Psoas muscle (tissue), 8 donors: ENCODE measurements at places on chromosomes 12 and 14.

- no peak for DNase-seq
- H3K4me1 ChIP-seq, result peaks cover 9% of the 10 kb centered on the region
- no peaks in the 10 kb centered on the region for H3K36me3 ChIP-seq
- no peak overlapping the region for H3K4me3 ChIP-seq
- no peak overlapping the region for H3K27ac ChIP-seq
These were observed 48.8 kb downstream of the LRCOL1 start for GRCh38 chr12:132561427-132562156.

GRCh38 chr14:99041820-99042174, 230.2 kb downstream of the BCL11B start:
- H3K4me3 ChIP-seq, result no peak overlapping the region
- no peaks in the 10 kb centered on the region for H3K4me1 ChIP-seq
- H3K27ac ChIP-seq, result no peak overlapping the region
- no peak for DNase-seq
- no peaks in the 10 kb centered on the region for H3K36me3 ChIP-seq
- no peaks in the 10 kb centered on the region for H3K27me3 ChIP-seq

DNA sequence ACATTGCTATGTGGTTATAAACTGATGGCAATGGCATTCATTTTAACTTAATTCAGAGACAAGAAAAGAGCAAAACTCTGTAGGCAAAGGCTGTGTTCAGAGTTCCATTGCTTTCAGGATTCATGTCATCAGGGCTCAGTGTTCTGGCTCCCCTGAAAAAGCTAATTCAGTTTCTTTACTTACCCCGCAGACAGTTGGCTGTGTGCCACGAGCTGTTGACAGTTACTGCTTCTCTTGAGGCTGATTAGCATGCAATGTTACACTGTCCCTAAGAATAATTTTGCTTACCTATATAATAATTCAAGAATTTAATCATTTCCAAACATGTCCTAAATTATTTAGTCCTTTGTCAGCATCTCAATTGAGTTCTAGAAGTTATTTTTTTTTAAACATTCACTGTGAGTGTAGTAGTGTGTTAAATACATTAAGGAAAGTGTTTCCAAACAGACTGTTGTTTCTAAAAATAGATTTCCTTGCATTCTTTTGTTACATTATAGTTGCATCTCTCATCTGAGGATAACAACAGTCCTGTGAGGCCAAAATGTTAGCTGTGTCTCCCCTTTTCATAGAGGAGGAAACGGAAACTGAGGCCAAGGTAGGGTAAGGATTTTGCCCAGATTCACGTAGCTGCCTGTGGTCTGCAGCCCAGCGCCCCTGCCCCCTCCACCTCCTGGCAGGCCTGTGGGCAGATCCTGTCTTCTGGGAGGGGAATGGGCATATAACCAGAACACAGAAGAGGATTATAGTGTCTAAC, 98.6 kb downstream of the PELI2 start:
- H3K4me1 ChIP-seq, result peaks cover 36% of the 10 kb centered on the region
- peak; percentile 69 for DNase-seq
- H3K36me3 ChIP-seq, result no peaks in the 10 kb centered on the region
- no peak overlapping the region for H3K27ac ChIP-seq
- H3K27me3 ChIP-seq, result no peaks in the 10 kb centered on the region
- no peak overlapping the region for H3K4me3 ChIP-seq

GRCh38 chr12:124264879-124265278, 30.0 kb upstream of the RFLNA start:
- H3K27ac ChIP-seq, result no peak overlapping the region
- peaks cover 2% of the 10 kb centered on the region for H3K27me3 ChIP-seq
- H3K36me3 ChIP-seq, result no peaks in the 10 kb centered on the region
- H3K4me1 ChIP-seq, result no peaks in the 10 kb centered on the region
- no peak for DNase-seq

DNA sequence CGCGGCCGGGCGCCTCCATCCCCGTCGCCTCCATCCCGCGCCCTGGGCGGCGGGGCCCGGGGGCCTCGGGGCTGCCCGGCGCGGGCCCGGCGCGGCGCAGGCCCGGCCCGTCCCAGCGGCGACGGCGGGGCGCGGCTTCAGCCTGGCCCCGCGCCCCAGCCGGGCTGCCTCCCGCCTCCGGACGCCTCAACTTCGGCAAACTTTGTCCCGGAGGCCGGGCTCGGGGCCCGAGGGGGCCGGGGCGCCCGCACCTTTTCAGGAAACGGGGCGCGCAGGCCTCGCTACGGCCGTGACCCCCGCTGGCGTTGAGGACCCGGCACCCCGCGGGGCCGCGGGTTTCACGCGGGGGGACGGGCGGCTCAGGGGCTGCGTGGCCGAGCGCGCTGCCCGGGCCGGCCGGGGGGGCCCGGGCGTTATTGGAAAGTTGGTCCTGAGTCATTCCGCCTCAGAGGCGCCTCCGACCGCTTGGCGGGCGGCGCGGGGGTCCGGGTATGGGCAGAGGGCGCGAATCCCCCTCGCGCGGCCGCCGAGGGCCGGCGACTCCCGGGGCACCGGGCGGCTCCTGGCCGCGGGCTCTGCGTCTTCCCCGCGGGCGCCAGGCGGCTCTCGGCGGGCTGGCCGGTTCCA, 575 bp downstream of the TRAF3 start:
- no peaks in the 10 kb centered on the region for H3K27me3 ChIP-seq
- no peaks in the 10 kb centered on the region for H3K36me3 ChIP-seq
- H3K4me3 ChIP-seq, result peak overlapping the region; percentile 84
- peaks cover 12% of the 10 kb centered on the region for H3K4me1 ChIP-seq

- no peak overlapping the region for H3K4me3 ChIP-seq
- no peak overlapping the region for H3K27ac ChIP-seq
- H3K27me3 ChIP-seq, result no peaks in the 10 kb centered on the region
- H3K4me1 ChIP-seq, result no peaks in the 10 kb centered on the region
- DNase-seq, result no peak
- no peaks in the 10 kb centered on the region for H3K36me3 ChIP-seq
These were observed 108.0 kb upstream of the MAX start for GRCh38 chr14:65210118-65210821.

DNA sequence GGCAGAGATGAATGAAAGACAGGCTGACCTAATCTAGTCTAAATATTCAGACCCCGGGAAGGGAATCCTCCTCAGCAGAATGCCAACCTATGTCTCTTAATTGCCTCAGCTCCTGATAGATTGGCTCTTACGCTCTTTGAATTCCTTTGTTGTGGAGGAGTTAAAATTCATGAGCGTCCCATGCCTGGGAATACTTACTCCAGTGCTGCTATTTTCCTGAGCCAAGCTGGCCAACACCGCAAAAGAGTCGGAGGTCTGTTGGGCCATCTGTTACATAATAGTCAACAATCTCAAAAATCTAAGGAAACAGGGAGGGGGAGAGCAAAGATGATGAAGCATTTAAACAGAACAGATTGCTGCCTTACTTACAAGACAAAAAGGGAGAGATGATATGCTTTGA, 182.8 kb downstream of the ASCL1 start:
- no peaks in the 10 kb centered on the region for H3K4me1 ChIP-seq
- no peaks in the 10 kb centered on the region for H3K27me3 ChIP-seq
- no peak overlapping the region for H3K4me3 ChIP-seq
- DNase-seq, result no peak
- H3K36me3 ChIP-seq, result no peaks in the 10 kb centered on the region
- H3K27ac ChIP-seq, result no peak overlapping the region

GRCh38 chr12:93802293-93802692, 125.1 kb downstream of the CRADD start:
- H3K27me3 ChIP-seq, result no peaks in the 10 kb centered on the region
- H3K4me3 ChIP-seq, result no peak overlapping the region
- H3K4me1 ChIP-seq, result peaks cover 45% of the 10 kb centered on the region
- no peaks in the 10 kb centered on the region for H3K36me3 ChIP-seq
